Fibroblast of skin of left quadriceps (primary cell): ENCODE measurements at places on chromosomes 4 and X.

- DNase-seq = no peak
Measured at GRCh38 chrX:6568031-6568430, 33.1 kb upstream of the VCX3A start.

DNA sequence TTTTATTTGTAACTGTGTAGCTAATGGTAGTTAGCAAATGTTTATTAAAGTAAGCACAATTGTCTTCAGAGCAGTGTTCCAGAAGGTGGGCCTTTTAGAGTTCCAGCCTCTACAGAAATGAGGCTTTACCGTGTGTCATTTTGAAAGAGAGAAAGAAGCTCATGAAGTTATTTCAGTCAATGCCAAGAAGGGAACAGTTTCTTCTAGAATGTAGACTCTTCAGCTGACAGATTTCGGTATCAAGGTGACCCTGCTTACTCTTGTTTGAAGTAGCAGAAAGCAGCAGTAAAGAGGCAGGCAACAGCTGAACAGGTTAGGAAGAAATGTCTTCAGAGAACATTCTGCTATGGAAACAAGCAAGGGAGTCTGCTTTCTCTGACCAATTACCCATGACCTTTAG lies 93.6 kb downstream of the TASL start:
- DNase-seq = no peak

- DNase-seq = no peak
Measured at GRCh38 chrX:56468441-56468840, 95.0 kb upstream of the UBQLN2 start.

- DNase-seq = no peak
Measured at GRCh38 chr4:8052160-8052691, 106.4 kb downstream of the ABLIM2 start.

DNA sequence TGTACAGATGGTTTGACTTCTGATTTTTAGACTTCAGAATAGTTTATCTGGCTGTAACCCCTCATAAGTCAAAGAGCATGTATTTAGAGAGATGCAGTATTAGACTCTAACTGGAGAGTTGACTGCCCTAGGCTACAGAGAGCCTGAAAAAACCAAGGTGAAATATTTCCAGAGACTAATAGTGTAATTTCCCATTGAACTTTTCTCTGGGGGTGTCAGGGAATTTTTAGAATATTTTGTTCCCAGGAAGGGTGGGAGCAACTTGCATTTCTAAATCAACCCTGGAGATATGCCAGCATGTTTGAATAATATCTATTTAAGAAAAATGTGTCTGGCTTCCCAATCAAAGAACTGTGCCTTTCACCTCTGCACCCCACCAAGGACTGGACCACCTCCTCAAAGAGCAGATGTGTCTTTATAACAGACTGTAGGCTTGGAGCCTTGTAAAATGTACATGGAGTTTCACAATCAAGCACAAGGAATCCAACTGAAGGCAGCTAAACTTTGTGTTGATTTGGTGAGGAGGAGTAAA lies 2.0 kb downstream of the ANXA3 start:
- no peak for DNase-seq

- no peak for DNase-seq
Measured at GRCh38 chr4:4914965-4915845, 55.7 kb downstream of the MSX1 start.

DNA sequence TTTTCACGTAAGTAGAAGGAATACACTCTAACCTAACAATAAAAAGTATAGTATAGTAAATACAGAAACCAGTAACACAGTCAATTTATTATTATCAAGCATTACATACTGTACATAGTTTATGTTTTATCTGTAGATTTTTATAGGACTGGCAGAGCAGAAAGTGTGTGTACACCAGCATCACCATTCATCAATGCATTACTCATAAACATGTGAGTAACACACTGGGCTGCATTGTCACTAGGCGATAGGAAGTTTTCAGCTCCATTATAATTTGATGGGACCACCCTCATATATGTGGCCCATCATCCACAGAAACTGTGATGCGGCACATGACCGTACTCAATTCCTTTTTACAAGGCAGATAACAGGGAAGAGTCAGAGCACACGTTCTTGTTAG lies 137.8 kb upstream of the RBPJ start:
- DNase-seq = no peak

- no peak for DNase-seq
Measured at GRCh38 chr4:148434075-148434773, 8.0 kb downstream of the NR3C2 start.

- DNase-seq = peak; percentile 4
Measured at GRCh38 chr4:74364652-74365491, at the start of gene EREG. EREG (plus strand) TSS chr4:74365145; CDS start chr4:74365309, 164 bp downstream.

GRCh38 chr4:118193421-118193820 lies 159.1 kb downstream of the NDST3 start:
- DNase-seq = no peak

GRCh38 chr4:2865196-2865780 lies 21.6 kb downstream of the ADD1 start:
- DNase-seq = no peak

- peak; percentile 94 for DNase-seq
Measured at GRCh38 chr4:184383497-184384055, 90.8 kb downstream of the IRF2 start.

DNA sequence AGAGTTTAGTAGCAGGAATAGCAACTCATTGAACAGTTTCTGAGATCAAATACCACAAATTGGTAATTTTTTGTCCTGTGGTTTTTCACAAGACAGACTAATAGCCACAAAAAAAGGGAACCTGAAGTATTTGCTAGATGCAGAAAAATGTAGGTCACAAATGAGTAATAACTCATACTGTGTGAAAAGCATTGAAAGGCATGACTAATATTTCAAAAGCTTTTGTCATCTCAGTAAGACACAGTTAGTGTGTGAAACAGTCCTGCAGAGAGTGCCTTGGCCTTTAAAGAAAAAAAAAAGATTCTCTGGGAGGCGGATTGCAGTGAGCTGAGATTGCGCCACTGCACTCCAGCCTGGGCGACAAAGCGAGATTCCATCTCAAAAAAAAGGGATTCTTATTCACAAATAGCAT lies 31.4 kb upstream of the SLC25A31 start:
- DNase-seq = peak; percentile 36

- peak; percentile 1 for DNase-seq
Measured at GRCh38 chrX:56729152-56729850, at the start of gene NBDY. NBDY (plus strand) TSS chrX:56729243; CDS start chrX:56729354, 111 bp downstream.

DNA sequence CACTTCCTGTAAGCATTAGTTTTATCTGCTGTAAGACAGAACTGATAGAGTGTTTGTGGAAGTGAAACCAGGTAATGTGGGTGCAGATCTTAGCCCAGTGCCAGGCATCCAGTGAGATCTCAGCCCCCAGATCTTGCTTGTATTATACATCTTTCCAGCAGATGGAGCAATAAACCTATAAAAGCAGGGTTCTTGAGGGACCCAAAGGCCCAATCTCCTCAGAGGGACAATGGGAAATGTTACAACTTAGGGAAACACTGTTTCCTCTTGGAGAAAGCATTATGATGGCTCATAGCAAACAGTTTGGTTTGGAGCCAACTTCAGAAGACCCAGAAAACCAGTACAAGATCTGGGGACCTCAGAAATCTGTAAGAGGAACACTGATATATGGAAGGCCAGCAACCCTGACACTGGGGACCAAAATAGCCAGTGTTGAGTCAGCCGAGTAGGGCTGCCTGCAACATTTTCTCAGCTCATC lies 206.3 kb downstream of the SLC7A11 start:
- peak; percentile 62 for DNase-seq

DNA sequence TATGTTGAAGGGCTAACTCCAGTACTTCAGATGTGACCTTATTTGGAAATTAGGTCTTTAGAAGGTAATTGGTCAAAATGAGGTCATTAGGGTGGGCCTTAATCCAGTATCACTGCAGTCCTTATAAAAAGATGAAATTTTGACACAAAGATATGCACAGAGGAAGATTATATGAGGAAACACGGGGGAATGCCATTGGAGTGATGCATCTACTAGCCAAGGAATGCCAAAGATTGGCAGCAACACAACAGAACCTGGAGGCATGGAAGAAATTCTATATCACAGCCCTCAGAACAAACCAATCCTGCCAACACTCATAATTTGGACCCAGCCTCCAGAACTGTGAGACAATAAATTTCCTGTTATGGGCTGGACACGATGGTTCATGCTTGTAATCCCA lies 17.6 kb downstream of the TRIM61 start:
- no peak for DNase-seq

DNA sequence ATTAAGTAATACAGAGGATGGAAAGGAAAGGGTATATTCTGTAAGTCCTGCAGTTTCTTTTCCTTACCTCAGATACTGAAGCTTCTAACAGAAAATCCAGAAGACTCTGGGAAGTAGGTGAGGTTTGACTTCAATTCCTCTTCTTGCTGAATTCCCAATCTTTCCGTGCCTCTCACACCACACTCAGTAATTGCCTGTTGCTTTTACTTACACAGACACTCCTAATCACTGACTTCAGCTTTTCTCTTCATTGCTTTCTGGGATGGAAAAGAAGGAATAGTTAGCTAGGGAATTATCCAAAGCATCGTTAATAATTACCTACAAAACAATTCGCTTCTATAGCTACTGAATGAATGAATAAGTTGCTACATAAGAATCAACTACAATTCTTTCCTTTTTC lies 163.6 kb downstream of the FBXO8 start:
- no peak for DNase-seq

DNA sequence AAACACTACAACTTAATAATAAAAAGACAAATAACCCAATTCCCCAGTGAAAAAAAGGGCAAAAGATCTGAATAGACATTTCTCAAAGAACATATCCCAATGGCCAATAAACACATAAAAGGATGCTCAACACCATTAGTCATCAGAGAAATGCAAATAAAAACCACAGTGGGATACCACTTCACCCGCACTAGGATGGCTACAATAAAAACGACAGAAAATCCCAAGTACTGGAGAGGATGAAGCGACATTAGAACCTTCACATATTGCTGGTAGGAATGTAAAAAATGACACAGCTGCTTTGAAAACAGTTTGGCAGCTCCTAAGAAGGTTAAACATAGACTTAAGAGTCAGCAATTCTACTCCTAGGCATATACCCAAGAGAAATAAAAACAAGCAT lies 140.6 kb upstream of the ARX start:
- no peak for DNase-seq

DNA sequence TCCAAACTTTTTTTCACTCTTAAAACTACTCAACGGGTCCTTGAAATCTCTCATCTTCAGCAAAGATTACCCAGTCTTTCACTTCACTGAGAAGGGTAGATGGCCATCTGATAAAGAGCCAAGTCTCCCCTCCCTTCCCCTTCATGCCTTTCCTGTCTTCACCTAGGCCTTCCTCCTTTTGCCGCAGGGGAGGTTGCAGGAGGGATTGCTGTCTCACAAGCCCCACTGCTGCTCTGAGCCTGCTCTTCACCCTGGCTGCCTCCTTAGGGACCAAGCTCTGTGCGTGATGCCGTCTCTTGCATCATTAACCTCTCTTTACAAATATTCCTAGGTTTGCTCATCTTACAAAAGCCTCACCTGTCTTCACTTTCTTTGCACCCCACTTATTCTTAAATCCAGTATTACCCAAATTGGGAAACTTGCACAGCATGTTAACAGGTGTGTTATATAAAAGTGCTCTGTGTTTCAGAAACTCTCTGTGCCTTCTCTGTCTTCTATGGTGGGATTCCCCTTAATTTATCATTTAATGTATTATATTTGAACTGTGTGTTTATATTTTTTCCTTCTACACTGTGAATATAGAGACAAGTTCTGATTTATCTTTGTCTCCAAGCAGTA lies 3.8 kb downstream of the ZFX start:
- DNase-seq = no peak

DNA sequence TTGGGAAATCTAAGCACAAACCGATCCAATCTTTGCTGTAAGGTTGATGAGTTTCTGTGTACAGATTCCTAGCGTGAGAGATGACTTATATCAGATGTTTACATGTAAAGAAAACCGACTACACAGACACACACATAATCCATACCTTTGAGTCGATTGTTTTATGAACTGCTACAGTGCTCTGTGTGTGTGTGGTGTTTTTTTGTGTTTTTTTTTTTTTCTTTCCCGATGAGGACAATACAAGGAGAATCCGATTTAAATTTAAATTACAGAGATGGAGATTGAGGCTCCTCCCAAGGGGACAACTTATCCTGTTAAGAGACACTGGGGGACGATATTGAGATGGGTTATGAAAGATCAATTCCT lies 461 bp upstream of the SLC9A6 start:
- DNase-seq = no peak

DNA sequence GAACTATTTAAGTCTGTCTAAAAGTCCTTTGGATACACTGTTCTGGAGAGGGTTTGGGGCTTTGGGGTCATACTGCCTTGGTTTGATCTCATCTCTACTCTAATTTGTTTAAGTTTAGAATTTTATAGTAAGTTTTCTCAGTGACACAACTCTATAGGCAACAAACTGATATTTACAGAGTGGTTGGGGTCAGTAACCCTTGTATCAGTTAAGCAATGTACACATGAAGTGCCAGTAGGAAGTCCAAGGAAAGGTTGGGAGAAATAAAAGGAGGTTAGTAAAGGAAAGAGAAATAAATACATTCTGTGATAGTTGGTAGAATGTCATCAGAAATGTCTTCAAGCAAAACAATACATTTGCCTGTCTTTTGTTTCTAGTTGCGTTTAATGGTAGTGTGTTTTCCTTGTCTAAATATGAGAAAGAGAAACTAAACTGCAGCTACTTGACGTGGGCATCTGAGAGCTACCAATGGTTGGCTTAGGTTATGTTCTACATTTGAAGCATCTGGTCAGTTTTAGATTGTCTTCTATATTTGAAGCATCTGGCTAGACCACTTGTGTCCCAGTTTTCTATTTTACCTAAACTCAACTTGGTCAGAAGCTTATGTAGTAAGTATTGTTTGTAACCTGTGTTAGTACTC lies 6.9 kb downstream of the ATP7A start:
- no peak for DNase-seq

DNA sequence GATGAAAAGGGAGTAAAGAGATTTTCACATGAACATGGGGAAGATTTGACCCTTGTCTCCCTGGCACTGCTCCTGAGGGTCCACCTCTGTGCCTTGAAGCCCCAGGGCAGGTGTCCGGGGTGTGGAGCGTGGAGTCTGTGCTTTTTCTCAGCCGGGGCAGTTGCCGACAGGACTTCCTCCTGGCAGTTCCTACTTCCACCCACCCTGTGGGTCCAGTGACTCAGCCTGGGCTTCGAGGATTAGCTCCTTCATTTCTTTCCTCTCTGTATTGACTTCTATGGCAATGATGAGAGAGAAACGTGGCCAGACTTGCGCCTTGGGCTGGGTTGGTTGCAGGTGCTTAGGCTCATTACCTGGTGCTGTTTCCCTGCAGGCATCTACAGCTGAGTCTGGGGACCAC lies 35.9 kb upstream of the CLCN4 start:
- DNase-seq = no peak

DNA sequence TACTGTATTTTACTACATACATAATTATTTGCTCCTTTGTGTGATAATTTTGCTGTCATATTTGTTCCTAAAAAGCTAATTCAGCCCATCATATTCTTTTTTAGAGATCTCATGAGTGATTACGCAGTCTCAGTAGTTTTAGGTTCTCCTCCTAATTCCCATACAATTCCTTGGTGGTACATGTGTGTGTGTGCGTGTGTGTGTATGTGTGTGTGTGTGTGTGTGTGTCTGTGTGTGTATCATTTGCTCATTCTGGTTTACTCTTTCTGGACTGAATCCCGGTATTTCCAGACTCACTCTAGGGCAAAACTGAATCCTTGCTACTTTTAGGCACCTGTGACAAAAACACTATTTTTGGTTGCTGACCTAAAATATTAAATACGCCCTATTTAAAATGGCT lies 34.9 kb downstream of the STK26 start:
- no peak for DNase-seq
